ENCODE measurements at places on chromosomes 4 and X. TPM values are rescaled to one million over a fixed set of nuclear protein-coding genes. Genes with fewer than 3 reads are reported as not detected.

Gene DRD5
- total RNA-seq, result not detected

Gene ADGRG2
- total RNA-seq, result not detected

Gene TLR10
- total RNA-seq, result not detected

Gene IBSP
- not detected for total RNA-seq

Gene TASL
- total RNA-seq, result not detected

Gene TRIM61
- total RNA-seq, result 0.22 TPM

Gene KCTD8
- 0.80 TPM for total RNA-seq

Gene TMPRSS11E
- total RNA-seq, result not detected

Gene CCNA2
- 65.4 TPM for total RNA-seq

Gene RHOXF2
- not detected for total RNA-seq

Gene CFAP99
- 0.12 TPM for total RNA-seq

Gene ADH7
- not detected for total RNA-seq

Gene GRID2
- total RNA-seq, result not detected

Gene RTL5
- 2.1 TPM for total RNA-seq

Gene NPNT
- not detected for total RNA-seq

Gene ZCCHC18
- total RNA-seq, result 1.6 TPM

Gene CLNK
- not detected for total RNA-seq

Gene IL1RAPL1
- total RNA-seq, result 1.3 TPM

Gene PDGFC
- total RNA-seq, result 6.7 TPM

Gene BMPR1B
- total RNA-seq, result 2.1 TPM

Gene CYLC1
- not detected for total RNA-seq

Gene SULT1E1
- 34.5 TPM for total RNA-seq

Gene ETDB
- not detected for total RNA-seq

Gene CCDC110
- total RNA-seq, result 0.28 TPM

Gene HERC6
- 4.1 TPM for total RNA-seq

Gene STBD1
- 0.25 TPM for total RNA-seq

Gene PLAC1
- 0.58 TPM for total RNA-seq

Gene CHST7
- 11.2 TPM for total RNA-seq

Gene SUPT20HL2
- total RNA-seq, result not detected

Gene SPANXB1
- total RNA-seq, result not detected

Gene SOD3
- total RNA-seq, result not detected

Gene FANCB
- total RNA-seq, result 7.9 TPM

Gene CFAP47
- total RNA-seq, result not detected

Gene PRR32
- total RNA-seq, result not detected

Gene ANAPC4
- total RNA-seq, result 23.5 TPM

Gene GAGE12J
- not detected for total RNA-seq

Gene PCDH18
- 1.5 TPM for total RNA-seq

Gene LRP2BP
- total RNA-seq, result 0.32 TPM

Gene GPR82
- total RNA-seq, result not detected

Gene PAGE5
- total RNA-seq, result not detected

Gene LDB2
- 80.9 TPM for total RNA-seq

Gene SUPT20HL1
- total RNA-seq, result not detected

Gene ABLIM2
- 0.30 TPM for total RNA-seq

Gene MTMR8
- total RNA-seq, result 1.1 TPM

Gene PF4V1
- total RNA-seq, result not detected

Gene DUSP21
- not detected for total RNA-seq

Gene KDR
- total RNA-seq, result 145 TPM

Gene EDA2R
- total RNA-seq, result 1.9 TPM

Gene TENM3
- total RNA-seq, result 6.2 TPM

Gene TSC22D3
- total RNA-seq, result 29.1 TPM

Gene ARSJ
- 50.0 TPM for total RNA-seq

Gene MTTP
- total RNA-seq, result not detected

Gene EPHA5
- 1.3 TPM for total RNA-seq

Measured in endothelial cell of umbilical vein (primary cell).